Stimulated activated CD4-positive, alpha-beta T cell treated with anti-CD3 and anti-CD28 coated beads, Interleukin-1b, Interleukin-23, amount 100 ng/mL, for 4 hours (primary cell): ENCODE measurements at places on chromosomes 6 and 20.

DNA sequence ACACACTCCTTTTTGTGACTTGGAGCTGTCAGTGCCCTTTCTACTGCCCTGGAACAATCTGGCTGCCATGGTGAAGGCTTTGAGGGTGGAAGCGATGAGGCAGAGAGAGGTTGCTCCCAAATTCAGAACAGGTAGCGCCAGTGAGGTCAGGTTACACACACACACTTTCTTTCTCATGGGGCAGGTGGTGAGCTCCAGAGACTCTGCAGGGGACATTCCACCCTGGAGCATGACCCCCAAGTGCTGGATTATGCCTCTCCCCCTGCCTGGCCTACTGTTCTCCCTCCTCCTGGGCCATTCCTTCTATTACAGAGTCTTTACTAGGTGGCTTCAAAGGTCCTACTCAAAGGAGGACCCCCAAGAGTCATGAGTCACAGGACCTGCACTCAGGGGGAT, 98.0 kb downstream of the EYA2 start:
- no peak for DNase-seq

- DNase-seq: no peak
These were observed 13.6 kb downstream of the GLYATL3 start for GRCh38 chr6:49513153-49513989.

- DNase-seq: no peak
These were observed 20.2 kb downstream of the STAU1 start for GRCh38 chr20:49167811-49168507.

GRCh38 chr6:116390581-116390980, 19.8 kb downstream of the DSE start:
- no peak for DNase-seq

GRCh38 chr6:148981515-148981914, 234.7 kb downstream of the UST start:
- no peak for DNase-seq

DNA sequence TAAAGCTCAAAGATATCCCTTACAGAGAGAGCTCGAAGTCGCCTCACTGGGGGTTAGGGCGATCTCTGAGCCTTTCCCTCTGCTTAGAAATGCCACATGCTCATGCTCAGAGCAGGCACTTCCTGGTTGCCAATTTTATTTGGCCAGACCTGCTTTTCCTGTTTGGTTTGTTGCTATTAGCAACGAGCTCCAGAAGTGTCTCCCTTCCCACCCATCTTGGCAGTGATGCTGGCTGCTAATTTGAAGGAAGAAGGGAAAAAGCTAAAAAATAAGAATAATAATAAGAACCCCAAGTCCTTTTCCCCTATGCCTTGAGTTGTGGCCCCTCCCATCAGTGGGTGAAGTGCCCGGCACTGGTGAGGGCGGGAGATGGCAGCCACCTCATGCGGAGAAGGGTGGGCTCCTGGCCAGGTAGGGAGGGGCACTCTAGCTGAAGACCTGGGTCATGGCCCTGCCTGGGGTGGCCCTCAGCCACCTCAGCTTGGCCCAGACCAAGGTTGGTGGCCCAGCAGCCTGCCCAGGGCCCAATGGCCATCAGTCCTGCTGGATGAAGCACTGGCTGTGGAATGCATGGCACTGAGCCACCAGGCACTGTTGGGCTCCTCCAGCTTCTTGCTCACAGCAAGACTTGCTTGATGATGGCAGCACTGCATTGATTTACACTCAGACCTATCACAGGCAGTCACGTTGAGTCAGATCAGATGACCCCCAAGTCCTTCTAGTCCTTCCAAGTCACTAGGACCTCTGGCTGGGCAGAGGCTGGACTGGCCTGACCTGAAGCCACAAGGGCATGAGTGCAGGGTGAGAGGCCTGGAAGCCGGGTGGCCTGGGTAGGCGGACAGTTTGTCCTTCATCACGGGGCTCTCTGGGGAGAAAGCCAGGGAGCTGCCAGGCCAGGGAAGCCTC, 79.0 kb downstream of the SYNJ2 start:
- no peak for DNase-seq

DNA sequence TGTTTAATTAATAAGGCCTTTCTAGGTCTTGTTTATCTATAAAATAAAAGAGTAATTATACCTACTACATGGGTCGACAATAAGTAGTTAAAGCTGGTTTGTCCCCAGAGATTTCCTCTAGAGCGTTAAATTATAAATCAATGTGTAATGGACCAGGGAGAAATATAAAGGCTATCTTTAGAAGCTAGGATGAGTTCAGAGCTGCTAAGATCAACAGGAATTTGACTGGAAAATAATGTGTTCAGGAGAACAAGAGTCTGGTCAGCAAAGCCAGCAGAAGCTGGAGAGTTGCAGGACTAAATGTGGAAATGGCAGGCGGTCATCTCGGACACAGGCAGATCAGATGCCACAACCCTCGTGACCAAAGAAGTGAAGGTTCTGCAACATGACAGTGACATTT, 428.8 kb downstream of the EPM2A start:
- DNase-seq: no peak

- no peak for DNase-seq
These were observed 77.5 kb upstream of the GATA5 start for GRCh38 chr20:62553136-62553837.

DNA sequence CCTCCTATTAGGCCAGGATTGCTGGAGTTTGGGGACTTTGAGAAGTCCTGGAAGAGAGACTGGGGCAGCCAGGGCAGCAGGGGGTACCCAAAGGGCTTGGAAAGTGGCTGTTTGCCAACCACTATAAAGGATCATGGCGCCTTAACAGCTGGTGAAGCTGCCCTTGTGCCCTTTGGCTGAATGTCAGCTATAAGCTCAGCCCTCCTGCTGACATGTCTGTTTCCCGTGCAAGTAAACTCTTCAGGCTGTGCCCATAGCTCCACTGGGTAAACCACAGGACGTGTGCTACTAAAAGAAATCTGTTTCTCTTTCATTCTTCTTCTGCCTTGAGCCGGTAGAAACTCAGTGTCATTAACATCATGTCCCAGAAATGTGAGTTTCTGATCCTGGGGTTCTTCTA, 97.3 kb downstream of the CAP2 start:
- DNase-seq: no peak

- no peak for DNase-seq
These were observed 146.3 kb downstream of the LY86 start for GRCh38 chr6:6734479-6735465.

DNA sequence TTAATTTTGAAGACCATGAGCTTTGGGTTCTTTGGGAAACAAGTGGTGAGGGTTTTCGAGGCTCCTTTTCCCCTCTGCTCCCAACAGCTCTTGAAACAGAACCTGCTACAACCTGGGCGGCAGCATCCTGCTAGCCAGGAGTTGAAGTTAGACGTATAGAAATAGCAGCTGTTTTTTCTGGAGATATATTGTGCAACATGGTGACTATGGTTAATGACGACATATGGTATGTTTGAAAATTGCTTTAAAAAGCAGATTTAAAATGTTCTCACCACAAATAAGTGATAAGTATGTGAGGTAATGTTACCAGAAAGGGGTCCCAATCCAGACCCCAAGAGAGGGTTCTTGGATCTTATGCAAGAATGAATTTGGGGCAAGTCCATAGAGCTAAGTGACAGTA, 138.9 kb downstream of the PDE7B start:
- DNase-seq: no peak

DNA sequence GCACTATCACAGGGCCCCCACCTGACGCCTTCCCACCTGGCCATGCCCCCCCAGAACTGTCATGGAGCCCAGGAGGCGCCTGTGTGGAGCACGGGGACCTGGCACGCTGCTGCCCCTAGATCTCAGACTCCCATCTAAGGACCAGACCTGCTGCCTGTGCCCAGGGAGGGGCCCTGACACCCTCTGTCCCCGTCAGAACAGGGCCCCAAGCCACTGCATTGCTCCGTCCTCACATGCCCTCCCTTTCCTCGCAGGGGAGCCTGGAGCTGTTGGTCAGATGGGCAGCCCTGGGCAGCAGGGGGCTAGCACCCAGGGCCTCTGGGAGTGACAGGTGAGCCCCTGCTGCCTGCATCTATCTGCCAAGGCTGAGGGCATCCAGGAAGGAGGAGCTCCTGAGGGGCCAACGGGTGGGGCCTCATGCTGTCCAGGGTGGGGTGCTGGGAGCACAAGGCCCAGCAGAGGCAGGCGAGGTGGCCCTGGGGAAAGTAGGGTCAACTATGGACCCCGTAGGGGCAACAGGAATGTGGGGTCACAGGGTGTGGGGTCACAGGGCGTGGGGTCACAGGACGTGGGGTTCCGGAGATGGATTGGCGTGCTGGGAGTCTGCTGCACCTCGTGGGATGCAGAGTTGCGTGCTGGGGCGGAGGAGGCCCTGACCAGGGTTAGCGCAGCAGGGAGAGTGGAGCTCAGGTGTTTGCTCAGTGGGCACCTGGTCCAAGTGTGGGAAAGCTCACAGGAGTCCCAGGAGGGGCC, 31.6 kb downstream of the CHRNA4 start:
- no peak for DNase-seq

DNA sequence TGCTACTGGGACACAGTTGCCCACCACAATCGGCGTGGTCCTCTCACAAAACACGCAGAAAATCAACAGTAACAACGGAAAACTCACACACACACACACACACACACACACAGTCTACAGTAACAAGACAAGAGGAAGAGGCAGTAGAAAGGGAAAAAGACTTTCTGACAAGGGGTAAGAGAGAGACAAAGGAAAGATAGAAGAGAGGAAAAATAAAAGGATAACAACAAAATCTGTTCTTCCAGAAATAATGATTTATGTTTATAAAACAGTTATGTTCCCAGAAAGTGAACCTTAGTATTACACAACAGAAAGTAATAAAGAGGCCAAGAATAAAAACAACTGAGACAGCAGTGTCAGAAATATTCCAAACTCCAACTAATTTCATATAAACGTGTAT, 2.9 kb downstream of the RANBP9 start:
- DNase-seq: no peak

- DNase-seq: no peak
These were observed 520.8 kb upstream of the RNF217 start for GRCh38 chr6:124441450-124441849.

DNA sequence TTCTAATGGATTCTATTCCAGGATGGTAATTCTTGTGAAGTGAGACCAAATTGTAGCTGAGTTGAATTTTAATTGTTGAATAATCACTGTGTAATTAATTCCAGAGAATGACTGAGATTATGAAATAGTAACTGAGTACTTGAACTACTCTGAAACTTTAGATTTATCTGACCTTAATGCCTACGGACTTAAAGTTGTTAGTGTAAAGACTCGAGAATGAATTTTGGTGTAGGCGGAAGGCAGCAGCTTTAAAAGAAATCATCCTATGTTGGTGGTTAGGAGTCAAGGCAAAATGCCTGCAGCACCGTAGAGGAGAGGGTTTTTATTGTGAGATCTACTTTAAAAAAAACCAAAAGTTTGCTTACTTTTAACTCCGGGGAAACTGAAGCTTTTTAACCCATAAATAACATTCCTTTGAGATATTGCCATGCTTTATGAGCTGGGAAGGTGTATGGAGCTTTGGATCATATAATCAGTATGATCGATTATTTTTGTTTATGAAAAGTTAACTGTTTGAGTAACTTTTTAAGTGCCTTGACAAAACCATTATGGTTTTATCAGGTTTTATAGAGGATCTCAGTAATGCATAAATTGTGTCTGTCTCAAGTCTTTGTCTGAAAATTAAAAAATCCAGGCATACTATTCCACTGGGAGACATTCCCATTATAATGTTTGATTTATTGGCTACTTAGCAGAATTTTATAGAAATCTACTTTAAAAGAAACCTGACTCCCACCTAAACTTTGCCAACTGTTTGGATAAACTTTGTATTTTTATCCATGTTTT, 46.1 kb downstream of the MYO6 start:
- DNase-seq: no peak

- DNase-seq: no peak
These were observed 3.9 kb downstream of the ATXN1 start for GRCh38 chr6:16757332-16757731.

GRCh38 chr6:8014947-8015346, 49.2 kb downstream of the BLOC1S5 start:
- no peak for DNase-seq

DNA sequence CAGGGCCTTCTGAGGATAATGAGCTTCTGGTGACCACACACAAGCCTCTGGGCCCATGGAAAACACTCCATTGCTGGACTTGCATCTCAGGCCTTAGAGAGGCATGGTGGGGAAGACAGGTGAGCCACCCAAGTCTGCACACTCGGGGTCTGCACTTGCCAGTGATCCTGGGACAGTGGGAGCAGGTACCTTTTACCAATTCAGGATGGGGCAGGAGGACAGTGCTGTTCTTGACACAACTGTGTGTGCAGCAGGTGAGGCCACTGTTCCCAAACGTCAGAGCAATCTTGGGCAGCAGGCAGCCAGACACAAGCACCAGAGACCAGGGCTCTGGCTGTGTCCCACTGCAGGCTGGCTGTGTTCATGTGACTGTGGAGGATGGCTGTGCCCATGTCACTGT, 221.3 kb downstream of the ERMARD start:
- DNase-seq: no peak

GRCh38 chr6:77097940-77098339, 365.4 kb downstream of the HTR1B start:
- DNase-seq: no peak

GRCh38 chr6:7813704-7814103, 87.8 kb downstream of the BMP6 start:
- DNase-seq: no peak

DNA sequence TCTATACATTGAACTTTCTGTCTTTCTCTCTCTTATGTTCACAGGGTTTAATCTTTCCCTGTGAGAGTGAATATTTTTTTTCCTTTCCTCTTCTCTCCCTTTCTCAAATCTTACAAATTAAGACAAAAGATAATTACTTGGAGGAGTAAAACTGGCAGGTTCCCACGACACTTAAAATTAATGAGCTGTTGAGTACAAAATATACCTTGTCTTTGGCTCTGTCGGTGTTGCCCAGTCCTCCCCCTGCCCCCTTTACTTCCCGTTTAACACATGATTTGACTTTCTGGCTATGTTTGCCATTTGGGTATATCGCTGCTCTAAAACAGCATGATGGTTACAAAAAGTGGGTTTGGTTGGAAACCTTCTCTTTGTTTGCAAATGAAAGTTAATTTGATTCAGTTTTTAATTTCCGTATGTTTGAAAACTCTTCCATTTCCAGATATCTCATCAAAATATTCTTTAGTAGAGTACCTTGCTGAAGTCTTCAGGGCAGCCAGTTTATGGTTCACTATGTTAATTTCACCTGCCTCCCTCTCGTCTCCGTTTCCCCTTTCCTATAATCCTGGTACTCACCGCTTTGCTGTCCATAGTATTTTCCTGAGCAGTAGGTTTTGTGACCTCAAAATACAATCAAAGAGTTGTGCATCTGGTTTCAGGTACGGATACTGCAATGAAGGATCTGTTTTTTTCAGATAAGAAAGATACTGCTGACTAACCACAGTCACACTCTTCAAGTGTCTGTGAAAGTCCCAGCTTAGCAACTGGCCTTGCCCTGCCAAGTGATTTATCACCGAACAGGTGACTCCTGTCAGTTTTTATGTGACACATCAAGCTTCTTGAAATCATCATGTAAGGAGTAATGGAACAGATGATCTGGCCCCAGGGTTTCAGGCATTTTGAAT, 181.2 kb downstream of the DTNBP1 start:
- peak; percentile 16 for DNase-seq

- DNase-seq: no peak
These were observed 43.7 kb downstream of the GJA10 start for GRCh38 chr6:89938014-89938413.
